ENCODE measurements at places on chromosomes 2 and 18. TPM values are rescaled to one million over a fixed set of nuclear protein-coding genes. Genes with fewer than 3 reads are reported as not detected.

The CRYBA2 gene
- not detected for polyA plus RNA-seq

The GALR1 gene
- 0.19 TPM for polyA plus RNA-seq

The PDE11A gene
- polyA plus RNA-seq: 8.1 TPM

The DDX18 gene
- 74.7 TPM for polyA plus RNA-seq

The LPIN1 gene
- 19.3 TPM for polyA plus RNA-seq

- DNase-seq: no peak
Measured at GRCh38 chr2:131132729-131133128, 27.6 kb downstream of the PLEKHB2 start.

GRCh38 chr2:193668557-193669323, 1474.0 kb upstream of the TMEFF2 start:
- DNase-seq: no peak

GRCh38 chr2:239930871-239931771, 94.0 kb downstream of the NDUFA10 start:
- DNase-seq: no peak

GRCh38 chr18:62651276-62652056, 63.9 kb upstream of the PHLPP1 start:
- no peak for DNase-seq

DNA sequence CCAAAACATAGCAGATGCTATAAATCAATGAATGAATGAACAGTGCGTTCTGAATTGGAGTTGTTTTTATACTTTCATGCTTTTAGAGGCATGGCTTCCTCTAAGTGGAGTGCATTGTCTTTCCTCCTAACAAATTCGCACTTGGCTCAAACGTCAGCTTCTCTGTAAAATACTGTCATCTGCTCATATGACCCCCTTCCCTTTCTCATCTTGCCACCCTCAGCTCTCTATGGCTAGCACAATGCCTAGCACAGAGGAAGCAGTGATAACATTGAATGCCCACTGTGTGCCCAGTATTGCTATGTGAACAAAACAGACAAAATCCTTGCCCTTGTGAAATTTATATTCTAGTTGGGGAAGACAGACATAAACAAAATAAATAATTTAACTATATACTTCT, 258.8 kb downstream of the MREG start:
- DNase-seq: no peak

GRCh38 chr2:171669121-171669520, 18.1 kb upstream of the DYNC1I2 start:
- no peak for DNase-seq

DNA sequence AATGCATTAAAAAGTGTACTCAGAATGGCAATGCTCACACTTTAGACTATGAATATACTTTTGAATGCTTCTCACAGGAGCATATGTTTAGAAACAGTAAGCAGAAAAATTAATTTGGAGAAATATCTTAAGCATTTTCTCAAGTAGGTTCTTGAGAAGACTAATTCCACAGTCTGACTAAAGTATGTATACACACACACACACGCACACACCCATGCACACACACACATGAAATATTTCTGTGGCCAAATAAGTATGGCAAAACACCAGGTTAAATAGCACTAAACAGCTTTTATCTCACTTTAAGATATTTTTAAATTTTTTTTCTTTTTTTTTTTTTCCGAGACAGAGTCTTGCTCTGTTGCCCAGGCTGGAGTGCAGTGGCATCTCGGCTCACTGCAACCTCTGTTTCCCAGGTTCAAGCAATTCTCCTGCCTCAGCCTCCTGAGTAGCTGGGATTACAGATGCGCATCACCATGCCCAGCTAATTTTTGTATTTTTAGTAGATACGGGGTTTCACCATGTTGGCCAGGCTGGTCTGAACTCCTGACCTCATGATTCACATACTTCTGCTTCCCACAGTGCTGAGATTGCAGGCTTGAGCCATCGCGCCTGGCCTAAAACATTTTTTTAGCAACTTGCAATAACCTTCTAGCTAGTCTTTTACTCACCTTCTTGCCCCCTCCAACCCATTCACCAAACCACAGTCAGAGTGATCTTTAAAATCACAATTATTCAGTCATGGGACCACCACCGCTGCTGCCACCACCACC, 67.5 kb upstream of the SCG2 start:
- DNase-seq: no peak

DNA sequence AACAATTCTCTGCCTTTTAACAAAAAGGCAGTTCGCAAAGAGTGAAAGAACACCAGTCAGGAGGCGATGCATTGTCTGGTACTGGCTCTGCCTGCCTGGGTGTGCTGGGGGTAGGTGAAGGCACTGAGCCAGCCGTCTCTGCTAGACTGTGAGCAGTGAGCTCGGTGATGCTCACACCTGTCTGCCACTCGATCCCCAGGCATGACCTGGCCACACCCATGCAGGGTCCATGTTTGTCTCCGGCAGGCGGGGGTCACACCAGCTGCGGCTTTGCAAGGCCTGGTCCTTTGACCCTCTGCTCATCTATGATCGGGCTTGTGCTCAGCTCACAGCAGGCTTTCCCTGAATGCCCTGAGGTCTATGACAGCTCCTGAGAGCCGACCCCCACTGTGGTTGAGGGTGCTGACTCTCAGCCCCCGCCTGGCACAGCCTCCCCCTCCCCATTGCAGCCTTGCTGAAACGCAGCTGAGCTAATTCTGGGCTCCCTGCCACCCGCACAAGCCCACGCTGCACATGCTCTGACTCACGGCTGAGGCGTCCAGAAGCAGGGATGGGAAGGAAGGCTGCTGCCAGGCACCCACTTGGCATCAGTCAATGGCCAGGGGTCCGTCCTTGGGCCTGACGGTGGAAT, 23.7 kb downstream of the CRACDL start:
- DNase-seq: no peak

DNA sequence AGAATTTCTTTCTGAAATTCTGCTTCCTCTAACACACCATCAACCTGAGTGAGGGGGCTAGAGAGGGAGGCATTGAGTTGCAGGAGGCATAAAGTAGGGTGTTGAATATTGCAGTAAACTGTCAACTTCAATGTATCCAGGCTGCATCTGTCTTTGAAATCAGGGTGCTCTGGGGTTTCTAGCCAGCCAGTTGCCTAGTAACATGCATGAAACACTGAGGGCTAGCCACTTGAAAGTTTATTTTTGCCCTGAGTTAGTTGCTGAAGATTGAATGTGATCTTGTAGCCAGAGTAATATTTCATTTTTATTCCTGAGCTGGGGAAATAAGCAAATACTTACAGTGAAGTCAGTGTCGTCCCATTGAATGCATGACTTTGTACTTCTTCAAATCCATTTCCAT, 41.9 kb downstream of the LHCGR start:
- no peak for DNase-seq

GRCh38 chr2:95062242-95063085, 37.0 kb downstream of the MAL start:
- DNase-seq: no peak

GRCh38 chr18:54607213-54608027, 16.4 kb downstream of the DYNAP start:
- peak; percentile 15 for DNase-seq

GRCh38 chr2:169301596-169302335, 60.6 kb downstream of the LRP2 start:
- DNase-seq: no peak

DNA sequence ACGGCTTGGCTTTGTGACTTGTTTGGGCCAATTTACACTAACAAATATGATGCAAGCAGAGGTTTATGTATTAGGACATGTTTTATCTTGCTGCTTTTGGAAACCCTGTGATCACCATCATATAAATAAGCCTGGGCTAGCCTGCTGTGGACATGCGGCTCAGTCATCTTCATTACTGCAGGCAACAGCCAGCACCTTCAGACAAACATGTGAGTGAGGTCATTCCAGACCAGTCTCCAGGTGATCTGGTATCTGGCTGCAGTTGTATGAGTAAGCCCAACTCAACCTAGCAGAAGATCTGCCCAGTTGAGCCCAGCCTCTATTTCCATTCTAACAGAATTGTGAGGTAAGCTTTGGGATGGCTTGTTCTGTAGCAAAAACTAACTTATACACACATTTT, 254.6 kb upstream of the ATP5MC3 start:
- no peak for DNase-seq

DNA sequence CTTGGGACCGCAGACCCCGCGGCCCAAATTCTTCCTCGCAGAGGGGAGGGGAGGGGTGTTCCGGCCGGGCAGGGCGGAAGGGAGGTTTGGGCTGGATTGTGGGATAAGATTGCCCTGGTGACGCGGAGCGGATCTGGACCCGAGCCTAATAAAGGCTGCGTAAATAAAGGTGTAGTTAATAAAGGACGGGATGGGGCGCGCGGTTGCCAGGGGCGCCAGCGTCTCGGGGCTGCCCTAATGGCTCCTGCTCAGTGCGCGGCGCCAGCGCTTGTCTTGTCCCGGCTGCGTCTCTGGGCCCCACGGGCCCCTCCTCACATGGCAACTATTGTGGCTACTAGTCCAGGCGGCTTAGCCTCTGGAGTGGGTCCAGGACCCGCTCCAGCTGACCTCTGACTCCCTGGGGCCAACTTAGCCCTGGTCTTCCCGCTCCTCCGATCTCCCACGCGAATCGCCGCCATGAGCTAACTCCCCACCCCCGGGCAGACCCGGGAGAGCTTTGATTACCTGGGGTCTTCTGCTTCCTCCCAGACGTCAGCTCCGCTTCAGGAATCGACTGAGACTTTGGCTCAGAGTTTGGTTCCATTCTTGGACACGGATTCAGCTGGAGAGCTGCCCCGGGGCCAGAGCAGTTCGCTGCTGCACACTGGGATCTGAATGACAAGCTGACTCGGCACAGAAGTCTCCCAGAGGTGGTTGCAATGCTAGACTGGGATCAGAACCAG, 36.5 kb downstream of the SLC25A52 start:
- no peak for DNase-seq

DNA sequence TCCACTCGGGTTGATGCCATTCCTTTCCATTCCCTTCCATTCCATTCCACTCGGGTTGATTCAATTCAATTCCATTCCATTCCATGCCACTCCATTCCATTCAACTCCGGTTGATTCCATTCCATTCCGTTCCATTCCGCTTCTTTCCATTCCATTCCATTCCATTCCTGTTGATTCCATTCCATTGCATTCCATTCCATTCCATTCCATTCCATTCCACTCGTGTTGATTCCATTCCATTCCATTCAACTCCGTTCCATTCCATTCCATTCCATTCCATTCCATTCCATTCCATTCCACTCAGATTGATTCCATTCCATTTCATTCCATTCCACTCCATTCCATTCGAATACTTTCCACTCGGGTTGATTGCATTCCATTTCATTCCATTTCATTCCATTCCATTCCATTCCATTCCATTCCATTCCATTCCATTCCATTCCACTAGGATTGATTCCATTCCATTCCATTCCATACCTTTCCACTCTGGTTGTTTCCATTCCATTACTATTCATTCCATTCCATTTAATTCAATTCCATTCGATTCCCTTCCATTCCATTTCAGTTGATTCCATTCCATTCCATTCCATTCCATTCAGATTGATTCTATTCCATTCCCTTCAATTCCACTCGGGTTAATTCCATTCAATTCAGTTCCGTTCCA, 1141.8 kb downstream of the RPIA start:
- no peak for DNase-seq

DNA sequence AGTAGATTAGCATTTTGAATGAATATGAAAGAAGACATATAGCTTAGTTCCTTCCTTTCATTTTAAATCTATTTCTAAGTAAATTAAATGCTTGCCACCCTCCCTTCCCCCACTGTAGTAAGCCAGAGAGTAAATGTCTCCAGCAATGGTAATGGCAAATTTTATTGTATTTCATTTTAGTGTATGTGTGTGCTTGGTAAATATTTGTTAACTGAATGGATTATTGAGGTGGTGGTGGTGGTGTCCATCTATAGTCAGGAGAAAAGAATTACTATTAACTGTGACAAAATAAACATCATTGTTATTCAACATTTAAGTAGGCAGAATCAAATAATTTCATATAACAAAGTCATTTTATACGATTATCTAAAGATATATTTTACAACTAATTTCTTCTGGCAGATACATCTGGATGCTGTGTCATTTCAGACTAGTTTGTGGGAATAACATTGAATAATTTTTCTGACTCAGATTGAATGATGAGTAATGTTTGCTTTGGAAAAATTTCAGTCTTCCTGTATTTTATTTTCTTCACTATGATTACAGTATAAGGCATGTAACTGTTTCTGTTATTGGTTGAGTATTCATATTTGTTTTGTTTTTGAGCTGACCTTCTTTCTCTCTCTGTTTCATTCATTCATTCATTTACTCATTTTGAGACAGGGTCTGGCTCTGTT, 18.3 kb downstream of the ASXL3 start:
- no peak for DNase-seq

GRCh38 chr2:159136391-159136790, 150.1 kb downstream of the WDSUB1 start:
- DNase-seq: no peak

GRCh38 chr2:175036582-175037018, 31.4 kb upstream of the CHN1 start:
- DNase-seq: no peak

DNA sequence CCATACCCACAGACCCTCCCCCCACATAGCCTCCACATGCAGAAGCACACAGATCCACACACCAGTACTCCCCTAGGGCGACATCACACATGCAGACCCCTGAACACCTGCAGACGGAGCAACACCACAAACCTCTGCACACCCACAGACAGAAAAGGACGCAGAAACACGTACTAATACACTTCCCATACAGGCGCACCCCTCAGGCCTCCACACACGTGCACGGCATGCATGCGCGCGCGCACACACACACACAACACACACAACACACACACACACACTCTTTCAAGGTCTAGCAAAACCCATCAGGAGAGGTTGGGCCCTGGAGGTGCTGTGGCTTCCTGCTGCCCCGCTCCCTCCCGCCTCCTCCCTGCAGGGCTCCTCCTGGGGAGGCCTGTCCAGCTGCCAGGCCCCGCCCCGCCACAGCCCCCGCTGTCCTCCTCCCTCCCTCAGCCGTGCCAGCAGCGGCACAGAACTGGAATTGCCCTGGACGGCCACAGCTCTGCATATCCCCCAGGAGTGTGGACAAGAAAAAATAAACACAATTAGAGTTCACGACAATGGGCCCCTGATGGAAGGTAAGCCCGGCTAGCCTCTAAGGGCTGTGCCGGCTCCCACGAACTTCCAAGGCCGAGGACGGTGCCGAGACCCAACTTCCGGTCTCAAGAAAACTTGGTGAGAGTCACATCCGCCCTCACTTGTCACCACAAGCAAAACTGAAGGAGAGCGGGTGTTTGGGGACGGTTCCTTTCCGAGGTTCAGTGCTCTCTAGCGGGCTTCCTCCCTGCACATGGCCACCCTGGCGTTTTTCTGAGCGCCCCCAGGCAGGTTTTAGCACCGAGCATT, 6.8 kb downstream of the ZFP36L2 start:
- no peak for DNase-seq
